Stimulated activated CD4-positive, alpha-beta T cell treated with anti-CD3 and anti-CD28 coated beads, Interleukin-1b, Interleukin-23, amount 100 ng/mL, for 1 hour (primary cell): ENCODE measurements at places on chromosomes 5 and 9.

GRCh38 chr5:159451197-159452052 is 121.1 kb upstream of the IL12B start:
- DNase-seq: no peak

DNA sequence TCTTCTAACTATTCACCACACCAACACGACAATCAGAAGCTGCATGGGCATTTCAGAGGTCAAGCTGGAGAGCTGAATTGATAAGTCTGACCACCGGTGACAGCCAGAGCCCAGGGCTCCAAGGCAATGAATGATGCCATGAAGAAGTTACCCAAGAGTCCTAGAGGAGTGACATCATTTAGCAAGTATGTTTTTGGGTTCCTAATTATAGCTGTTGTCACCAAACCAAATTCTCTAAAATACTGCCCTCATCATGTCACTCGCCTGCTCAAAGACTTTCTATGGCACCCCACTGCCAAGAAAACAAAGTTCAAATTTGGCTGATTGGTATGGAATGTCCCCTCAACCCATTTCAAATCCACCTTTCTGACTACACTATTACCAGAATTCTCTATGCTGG is 235.1 kb downstream of the SPOCK1 start:
- no peak for DNase-seq

DNA sequence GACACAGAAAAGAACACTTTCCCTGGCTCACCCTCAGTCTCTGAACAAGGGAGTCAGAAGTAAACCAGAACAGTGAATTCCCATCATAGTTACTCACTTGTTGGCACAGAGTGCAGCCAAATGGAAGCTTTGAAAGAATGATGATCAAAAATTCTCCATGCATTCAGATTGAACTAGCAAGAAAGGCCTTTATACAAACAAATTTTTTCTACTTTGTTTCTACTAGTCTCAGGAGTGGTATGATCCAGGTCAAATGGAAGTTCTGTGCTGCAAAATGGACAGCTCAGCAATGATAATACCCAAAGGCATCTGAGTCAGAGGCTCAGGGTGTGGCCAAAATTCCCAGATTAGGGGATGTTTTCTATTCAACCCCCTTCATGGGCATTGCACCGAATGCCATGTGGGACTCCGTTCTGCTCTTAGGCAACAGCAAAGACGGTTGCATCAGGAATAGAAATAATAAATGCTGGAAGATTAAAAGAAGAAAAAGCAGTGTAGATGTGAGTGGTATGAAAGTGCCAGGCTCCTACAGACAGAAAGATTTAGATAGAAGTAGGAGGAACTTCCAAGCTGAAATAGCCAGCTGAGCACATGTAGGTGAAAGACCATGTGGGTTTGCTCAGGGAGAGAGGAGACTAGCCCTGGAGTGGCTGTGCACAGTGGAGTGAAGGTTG is 24.0 kb upstream of the ASPN start:
- DNase-seq: no peak

DNA sequence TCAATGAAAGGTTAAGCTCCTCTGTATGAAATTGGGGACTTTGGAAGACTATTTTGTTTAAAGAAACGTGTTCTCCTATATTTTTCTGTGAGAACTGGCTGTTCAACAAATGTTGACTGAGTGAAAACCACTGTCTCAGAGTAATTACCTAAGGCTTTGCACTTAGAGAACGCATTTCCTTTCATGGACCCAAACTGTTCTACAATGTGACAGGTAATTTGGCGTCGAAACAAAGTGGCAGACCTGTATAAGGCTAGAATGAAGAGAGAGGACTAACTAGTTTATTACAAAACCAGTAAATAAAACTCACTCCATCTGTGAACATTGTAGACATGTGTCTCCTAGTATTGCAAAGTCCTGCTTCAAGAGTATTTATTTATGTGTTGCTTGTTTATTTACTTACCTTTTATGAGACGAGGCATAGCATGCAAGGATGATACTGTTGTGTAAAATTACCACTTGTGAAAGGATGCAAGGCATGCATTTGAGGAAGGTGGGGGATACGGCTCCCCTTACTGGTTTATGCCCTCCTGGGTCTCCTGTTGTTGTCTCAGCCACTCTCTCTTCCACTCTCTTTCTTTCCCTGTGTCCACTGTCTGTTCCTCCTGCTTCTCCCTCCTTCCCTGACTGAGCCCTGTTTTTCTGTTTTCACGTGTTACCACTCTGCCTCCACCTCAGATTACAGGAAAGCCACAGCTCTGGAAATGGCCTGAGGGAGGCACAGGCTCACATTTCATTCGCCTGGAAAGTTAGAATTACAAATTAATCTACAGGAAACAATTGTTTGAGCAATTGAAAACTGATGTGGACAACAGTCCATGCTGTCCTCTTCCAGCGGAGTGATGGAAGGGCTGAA is 444.0 kb upstream of the ZNF608 start:
- DNase-seq: no peak

- DNase-seq: no peak
These were observed 19.7 kb upstream of the VLDLR start for GRCh38 chr9:2601785-2602378.

DNA sequence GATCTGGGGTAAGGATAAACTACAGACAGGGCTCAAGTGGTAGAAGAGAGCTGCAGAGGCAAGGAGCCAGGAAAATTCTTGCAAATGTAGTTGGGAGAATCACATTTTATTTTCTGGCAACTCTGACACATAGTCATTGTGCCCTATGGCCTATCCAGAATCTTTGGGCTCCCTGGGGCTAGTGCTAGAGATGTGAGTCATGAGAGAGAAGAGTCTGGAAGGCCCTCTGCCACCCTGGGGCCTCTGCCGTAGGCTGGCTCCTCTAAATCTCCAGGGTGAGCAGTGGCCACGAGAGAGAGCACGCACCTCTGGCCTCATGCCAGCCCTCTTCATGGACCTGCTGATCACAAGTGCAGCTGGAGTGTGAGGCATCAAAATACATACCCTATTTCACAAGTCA is 74.3 kb upstream of the SSBP2 start:
- DNase-seq: no peak

GRCh38 chr9:96567203-96567700 is 52.4 kb downstream of the CDC14B start:
- DNase-seq: no peak

DNA sequence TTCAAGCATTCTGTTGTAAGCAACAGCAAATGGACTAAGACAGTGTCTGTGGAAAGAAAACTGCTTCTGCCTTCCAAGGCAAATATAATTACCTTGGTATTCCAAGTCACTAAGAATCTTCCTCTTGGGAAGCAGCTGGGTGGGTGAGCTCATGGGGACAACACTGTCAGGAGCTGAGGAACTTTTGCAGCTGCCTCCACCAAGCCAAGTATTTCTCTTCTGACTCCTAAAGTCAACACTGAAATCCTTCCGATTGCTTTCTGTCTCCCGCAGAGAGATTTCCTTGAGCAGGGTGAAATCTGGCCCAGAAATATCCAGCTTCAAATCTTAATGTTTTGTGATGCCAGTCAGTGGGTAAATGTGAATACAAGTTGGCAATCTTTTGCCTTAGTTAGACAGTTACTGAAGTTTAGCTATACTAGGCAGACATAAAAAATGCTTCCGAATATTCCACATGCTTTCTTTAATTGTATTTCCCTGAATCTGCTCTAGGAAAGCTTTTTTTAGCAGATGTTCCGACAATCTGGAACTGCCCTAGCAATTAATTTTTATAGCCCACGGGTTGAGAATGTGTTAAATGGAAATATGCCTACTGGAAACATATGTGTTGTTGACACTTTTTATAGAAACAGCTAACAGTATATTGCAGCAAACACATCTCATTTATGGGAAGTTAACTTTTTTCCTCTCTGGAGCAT is 369.9 kb upstream of the DAB2 start:
- no peak for DNase-seq

GRCh38 chr9:130167927-130168326 is 4.3 kb upstream of the NCS1 start:
- DNase-seq: no peak

GRCh38 chr9:10104774-10105173 is 508.0 kb downstream of the PTPRD start:
- no peak for DNase-seq

GRCh38 chr5:93603078-93603792 is 20.2 kb downstream of the NR2F1 start:
- no peak for DNase-seq

- DNase-seq: no peak
These were observed 12.8 kb upstream of the TLR4 start for GRCh38 chr9:117691367-117691766.

GRCh38 chr5:37836592-37837413 is 3.0 kb downstream of the GDNF start:
- DNase-seq: no peak

DNA sequence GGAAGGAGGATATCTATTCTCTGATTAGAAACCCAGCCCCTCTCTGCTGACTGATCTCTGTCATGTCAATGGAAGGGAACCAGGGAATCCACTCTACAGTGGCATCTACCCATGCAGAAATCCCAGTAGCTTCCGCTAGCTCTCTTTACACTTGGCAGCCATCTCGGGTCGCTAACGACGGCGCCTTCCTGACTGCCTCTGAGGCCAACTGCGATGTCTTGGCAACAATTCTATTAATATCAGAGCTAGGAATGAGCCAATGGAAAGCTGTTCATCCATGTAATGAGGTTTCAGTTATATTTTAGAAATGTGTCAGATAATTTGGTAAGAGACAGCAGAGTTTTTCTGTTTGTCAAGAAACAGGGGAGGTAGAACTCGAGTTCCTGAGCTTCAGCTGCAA is 67.6 kb upstream of the ATP10B start:
- DNase-seq: no peak

- no peak for DNase-seq
These were observed 113.8 kb downstream of the RAPGEF6 start for GRCh38 chr5:131521252-131521651.

DNA sequence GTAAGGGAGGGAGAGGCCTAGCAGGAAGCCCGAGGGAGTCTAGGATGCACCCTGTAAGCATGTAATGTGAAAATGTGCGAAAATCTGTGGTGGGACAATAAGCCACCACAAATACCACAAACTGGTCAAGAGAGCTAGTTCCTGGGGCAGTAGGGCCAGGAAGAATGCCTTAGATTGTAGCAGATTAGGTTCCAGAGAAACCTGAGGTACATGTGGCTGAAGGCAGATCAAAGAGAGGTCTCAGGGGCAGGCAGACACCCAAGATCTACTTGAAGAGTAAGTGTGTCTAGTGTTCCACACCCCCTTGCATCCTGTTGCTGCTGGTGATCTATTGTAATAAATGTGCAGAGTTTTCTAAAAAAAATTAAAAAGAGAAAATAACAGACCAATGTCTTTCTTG is 1677.3 kb upstream of the CDH6 start:
- no peak for DNase-seq

- no peak for DNase-seq
These were observed 290 bp upstream of the ZDHHC11 start for GRCh38 chr5:851076-851475.

GRCh38 chr9:86713470-86713869 is 233.8 kb downstream of the GAS1 start:
- no peak for DNase-seq

DNA sequence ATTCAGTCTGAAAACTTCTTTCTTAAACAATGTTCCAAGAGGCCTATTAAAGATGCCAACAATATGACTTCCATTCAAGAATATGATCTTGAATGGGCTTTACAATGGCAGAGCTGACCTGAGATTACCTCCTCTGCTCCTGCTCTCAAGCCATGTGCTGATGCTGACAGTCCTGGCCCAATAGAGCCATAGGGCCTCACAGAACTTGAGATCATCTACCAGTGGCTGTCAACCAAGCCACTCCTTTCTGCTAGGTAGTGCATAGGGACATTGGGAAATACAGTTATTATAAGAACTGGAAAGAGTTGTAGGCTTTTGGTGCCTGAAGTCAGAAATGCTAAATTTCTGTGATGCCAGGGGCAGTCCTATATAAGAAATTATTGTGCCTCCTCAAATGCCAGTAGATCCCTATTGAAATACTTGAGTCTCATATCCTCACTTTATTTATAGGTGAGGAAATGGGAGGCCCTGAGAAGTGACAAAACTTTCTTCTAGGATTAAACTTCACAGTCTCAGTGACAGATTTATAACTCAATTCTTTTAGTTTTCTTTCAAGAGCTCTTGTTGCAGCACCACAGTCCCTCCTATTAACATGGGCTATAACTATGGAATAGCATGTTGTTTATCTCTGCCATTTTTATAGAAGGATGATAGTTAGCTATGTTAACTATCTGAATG is 10.9 kb downstream of the GHR start:
- DNase-seq: no peak

GRCh38 chr9:88164850-88165249 is 26.6 kb upstream of the SPATA31C2 start:
- no peak for DNase-seq

DNA sequence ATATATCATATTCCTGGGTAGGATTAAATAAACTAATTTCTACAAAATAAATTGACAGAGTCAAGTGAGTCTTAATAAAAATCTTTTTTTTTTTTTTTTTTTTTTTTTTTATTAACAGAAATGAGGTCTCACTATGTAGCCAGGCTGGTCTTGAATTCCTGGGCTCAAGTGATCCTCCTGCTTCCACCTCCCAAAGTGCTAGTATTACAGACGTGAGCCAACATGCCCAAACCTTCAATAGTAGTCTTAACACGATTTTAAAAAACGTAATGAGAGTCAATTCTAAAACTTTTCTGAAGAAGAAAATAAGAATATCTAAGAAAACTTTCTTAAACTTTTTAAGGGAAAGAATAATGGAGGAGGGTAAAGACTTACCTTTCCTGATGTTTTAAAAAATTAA is 84.2 kb downstream of the YIPF5 start:
- DNase-seq: no peak

DNA sequence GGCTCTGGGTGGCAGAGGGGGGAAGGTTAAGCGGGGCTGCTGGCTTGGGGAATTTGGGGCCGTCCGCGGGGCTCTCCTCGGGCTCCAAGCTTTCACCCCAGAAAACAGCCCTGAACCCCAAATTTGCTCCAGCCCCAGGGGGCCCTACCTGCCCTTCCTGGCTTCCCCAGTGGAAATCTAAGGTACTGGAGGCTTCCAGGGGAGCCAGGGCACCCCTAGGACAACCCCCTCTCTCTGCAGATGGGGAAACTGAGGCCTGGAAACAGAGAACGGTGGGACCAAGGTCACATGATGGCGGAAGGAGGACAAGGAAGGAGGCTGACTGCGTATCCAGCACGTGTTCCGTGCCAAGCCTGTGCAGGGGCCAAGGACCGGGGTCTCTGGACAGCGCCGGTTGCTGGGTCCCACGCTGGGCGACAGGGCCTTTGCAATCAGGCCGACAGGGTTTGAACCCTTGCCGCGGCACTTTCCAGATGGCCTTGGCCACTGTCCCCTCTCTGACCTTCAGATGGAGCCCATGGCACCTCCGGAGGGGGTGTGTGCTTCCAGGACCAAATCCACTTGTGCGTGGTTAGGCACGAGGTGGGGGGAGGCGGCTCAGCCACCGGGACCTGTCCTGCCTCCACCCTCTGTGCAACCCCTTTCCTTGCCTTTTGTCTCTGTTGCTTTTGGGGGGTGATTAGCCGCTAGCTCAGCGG is 183.1 kb downstream of the C9orf50 start:
- no peak for DNase-seq

- no peak for DNase-seq
These were observed 46.8 kb downstream of the SLC1A3 start for GRCh38 chr5:36653044-36653705.

- DNase-seq: no peak
These were observed 8.8 kb downstream of the LHFPL2 start for GRCh38 chr5:78639791-78640190.
